ENCODE measurements at places on chromosomes 12 and 14.

- DNase-seq: no peak
Observed at GRCh38 chr12:84348582-84348981, 564.0 kb downstream of the SLC6A15 start.

DNA sequence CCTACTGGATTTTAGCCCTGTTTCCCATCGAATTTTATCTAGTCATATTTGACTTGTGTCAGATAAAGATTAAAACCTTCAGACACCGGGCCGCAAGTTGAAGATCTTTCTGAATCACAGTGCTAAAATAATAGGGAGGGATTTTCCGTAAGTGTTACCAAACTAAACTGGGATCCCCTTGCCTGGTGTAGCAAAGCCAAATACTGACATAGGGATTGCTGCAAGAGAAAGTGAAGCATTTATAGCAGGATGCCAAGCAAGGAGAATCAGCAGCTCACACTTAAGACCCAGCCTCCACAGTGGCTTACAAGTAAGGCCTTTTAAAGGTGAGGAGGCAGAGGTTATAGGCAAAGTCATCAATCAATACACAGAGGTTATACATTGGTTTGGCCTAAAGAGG is 147.4 kb downstream of the AKAP6 start:
- DNase-seq: no peak

GRCh38 chr12:104699489-104700190 is 242.9 kb downstream of the CHST11 start:
- DNase-seq: no peak

- no peak for DNase-seq
Observed at GRCh38 chr14:74459289-74459946, 33.4 kb upstream of the SYNDIG1L start.

GRCh38 chr14:31545328-31545727 is 15.9 kb upstream of the NUBPL start:
- DNase-seq: no peak

- DNase-seq: no peak
Observed at GRCh38 chr14:80434574-80435321, 223.4 kb upstream of the DIO2 start.

- DNase-seq: no peak
Observed at GRCh38 chr12:28014196-28014595, 41.7 kb upstream of the PTHLH start.

DNA sequence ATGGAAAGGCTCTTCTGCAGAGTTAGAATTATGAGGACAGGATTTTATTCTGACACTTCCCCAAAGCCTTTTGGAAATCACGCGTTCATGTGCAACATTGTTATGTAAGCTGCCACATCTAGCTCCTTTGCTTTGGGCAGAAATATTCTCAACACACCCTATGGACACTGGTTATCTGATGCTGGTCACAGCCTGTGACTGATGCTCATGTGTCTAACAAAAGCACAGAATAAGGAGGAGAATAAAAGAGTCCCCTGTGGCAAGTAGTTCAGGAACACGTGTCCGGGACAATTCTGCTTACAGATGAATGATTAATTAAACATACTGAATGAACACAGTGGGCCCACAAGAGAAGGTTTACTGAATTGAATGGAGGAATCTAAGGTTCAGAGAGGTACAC is 22.1 kb downstream of the FOXN3 start:
- no peak for DNase-seq

GRCh38 chr14:65784574-65784973 is 372.0 kb downstream of the FUT8 start:
- DNase-seq: no peak

DNA sequence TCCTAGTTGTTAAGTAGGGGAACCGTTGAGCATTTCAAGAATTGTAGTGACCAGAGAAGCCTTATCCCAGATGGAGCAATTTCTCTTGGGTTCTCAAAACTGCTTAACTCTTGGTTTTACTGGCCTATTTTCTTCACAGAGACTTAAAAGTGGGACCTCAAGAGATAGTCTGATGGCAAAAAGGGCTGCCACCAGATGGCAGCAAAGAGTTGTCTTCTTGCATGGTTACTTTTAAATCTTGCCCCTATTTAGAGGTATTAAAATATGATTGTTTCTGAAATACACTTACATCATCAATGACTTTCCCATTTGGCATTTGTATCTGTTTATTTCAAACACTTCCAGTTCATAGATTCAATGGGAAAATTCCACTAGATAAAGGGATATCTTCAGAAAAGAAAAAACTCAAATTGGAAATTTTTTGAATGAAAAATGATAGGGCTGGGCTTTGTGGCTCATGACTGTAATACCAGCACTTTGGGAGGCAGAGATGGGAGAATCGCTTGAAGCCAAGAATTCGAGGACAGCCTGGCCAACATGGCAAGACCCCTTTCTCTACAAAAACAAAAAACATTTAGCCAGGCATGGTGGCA is 69.9 kb upstream of the CNTN1 start:
- no peak for DNase-seq

DNA sequence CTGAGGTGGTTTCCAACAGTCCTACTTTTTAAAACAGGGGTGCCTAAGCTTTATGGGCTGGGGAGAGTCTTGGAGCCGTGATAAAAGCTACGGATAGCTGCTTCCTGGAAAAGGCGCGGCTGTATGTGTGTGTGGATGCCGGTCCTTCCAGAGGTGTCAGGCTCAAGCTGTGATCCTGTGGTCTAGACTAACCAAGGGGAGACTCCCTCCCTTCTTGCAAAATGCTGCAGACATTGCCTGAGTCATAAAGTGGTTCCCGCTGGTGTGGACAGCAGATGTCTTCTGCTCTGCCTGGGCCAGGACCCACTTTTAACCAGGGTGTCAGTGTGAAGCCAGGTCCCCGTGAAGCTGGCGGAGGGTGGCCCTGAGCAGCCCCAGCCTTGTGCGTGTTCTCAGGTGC is 37.8 kb downstream of the CCDC92 start:
- DNase-seq: no peak

DNA sequence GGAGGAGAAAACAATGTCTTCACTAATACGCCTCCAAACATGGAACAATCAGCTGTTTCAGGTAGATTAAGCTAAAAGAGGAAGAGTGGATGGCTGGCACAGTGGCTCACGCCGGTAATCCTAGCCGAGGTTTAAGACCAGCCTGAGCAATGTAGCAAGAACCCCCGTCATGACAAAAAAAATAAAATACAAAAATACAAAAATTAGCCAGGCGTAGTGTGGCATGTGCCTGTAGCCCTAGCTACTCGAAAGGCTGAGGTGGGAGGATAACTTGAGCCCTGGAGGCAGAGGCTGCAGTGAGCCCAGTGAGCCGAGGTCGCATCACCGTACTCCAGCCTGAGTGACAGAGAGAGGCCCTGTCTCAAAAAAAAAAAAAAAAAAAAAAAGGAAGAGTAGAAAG is 1.2 kb upstream of the MED13L start:
- DNase-seq: no peak

DNA sequence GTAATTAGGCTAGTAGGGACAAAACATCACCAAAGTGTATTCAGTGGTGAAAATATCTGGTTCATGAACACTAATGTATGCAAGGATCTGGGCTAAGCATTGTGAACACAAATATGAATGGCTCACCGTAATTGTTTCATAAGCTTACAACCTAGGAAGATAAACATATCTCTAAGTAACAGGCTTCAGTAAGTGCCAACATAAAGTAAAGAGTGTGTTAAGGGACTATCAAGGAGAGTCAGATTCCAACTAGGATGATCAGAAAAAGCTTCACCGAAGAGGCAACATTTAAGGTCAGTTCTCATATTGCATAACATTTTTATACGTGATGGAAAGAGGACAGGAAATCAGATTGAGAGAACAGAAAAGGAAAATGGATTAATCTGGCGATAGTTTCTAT is 29.4 kb downstream of the ABCC9 start:
- DNase-seq: no peak

GRCh38 chr14:65440230-65440629 is 27.7 kb downstream of the FUT8 start:
- DNase-seq: no peak
